Esophagus squamous epithelium (tissue), 5 donors: ENCODE measurements at places on chromosomes 3 and 15.

DNA sequence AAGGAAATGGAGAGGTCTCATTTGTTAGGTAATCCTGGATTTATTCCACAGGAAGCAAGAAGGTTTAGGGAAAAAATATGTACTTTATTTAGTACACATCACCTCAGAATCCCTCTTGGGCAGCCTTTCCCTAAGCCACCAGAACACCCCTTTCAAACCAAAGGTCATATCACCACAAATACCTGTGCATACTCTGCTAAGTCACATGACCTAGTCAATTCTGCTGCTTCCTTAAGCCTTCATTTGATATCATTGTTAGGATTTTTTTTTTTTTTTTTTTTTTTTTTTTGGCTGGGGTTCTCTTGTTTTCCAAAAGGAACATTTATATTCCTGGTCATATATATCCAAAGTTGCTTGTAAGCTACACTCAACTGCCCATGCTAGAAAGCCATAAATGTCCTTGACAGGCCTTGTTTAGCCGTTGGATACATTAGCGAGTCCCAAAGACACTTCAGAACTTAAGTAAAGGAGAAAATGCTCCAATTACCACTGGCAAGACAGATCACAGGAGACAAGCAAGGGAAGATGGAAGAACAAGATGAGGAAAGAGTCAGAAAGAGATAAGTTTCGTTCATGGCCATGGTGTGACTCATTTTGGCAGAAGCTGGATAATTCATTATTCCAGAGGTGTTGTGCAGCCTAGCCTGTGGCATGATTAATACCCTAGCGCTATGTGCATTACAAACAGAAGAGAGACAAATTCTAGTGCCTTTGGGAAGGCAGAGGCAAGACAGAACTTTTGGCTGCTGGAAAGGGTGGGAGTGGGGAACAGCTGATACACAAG, 155.6 kb upstream of the SLC2A2 start:
- DNase-seq: no peak

DNA sequence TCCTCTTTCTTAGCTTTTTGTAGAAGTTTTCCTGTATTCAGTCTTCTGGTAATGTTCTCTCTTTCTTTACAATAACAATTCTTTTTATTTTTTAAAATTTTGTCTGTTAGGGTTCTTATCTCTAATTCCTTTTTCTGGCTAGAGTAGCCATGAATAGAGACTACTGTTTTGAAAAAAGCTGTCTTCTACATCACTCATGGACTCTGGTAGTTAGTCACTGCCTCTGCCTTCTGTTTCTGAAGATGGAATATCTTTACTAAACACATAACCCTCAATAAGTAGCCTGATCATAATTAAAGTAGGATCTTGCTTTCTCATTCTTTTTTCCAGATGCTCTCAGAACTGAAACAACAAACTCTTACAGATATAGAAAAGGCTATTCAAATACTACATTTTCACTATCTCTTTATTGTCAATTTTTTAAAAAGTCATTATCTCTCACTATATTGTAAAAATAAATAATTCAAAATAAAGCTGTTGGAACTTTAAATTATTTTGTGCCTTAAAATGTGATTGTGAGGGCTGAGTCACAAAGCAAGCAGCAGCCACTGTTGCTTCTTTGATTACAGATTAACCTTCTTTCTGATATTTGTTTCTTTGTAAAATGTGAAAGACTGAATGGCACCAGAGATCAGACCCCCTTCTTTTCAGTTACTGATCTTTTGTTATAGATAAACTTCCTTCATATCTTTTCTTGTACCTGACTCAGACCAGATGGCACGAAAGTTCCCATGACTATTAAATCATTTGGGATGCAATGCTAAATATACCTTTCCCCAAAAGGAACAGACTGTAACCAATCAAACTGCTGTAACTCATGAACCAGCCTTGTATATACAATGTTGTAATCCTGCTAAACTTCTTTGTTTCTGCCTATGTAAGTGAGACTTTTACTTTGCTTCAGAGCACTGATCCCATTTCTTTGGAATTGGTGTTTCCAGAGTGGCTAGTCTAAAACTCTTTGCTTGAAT, 1159.5 kb downstream of the IGSF11 start:
- no peak for DNase-seq

GRCh38 chr3:15427182-15427880, at the start of the genes EAF1 and METTL6:
Gene EAF1, plus strand, starts transcription at chr3:15427598. Its CDS starts 182 bp downstream, at chr3:15427780.
Gene METTL6, minus strand, starts transcription at chr3:15427544. Its CDS starts 1,033 bp downstream, at chr3:15426511.
- peak; percentile 17 for DNase-seq

DNA sequence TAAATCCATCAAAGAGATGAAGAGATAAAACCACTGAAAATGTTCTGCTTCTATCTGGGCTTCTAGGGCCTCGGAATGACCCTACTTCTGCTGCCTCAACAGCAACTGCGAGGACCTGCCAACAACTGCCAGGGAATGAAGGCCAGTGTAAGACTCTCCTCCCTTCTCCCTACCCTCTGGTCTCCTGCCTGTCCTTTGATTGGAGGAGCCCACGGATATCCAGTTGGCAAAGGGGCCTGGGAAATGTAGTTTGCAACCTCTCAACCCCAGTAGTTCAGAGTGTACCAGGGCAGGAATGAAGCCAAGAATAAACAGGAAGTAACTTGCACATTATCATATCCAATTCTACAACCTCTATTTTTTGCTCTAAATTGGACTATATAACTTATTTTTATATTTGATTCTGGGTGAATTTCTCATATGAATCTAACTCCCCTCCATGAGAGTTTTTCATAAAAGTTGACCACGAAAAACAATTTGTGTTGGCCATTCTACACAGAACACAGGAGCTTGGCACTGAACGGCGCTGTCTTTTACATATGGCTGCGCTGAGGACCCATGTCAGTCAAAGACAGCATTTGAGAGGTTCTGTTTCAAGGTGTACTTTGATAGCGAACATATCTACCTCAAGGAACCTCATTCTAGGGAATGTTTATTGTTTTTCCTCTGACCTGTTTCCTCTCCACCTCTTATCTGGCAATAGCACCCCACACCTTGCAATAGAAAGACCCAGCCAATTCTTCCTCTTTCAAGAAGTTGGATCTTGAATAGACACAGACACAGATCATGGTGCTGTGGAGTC, 91.1 kb upstream of the RNF7 start:
- no peak for DNase-seq

- DNase-seq: no peak
These were observed 78.9 kb downstream of the IQSEC1 start for GRCh38 chr3:12994357-12994606.

- DNase-seq: no peak
These were observed 1.4 kb downstream of the LRRC31 start for GRCh38 chr3:169868369-169868768.

DNA sequence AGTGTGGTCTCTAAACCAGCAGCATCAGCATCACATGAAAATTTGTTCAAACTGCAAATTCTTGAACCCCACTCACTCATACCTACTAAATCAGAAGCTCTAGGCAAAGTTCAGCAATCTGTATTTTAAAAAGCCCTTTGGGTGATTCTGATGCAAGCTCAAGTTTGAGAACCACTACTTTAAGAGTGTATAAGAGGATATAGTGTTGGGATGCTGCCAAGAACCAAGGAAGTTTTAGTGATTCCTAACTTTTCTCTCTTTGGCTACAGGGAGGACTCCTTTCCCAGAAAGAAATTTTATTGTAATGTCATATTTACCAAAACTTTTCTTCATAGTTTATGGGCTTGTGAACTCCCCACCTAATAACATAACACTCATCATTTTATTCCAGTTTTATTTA, 422.2 kb downstream of the TBC1D5 start:
- DNase-seq: no peak

GRCh38 chr15:64045774-64046420, 388 bp downstream of the DAPK2 start:
- DNase-seq: no peak

GRCh38 chr15:43625106-43625505, 6.5 kb upstream of the STRC start:
- DNase-seq: no peak

DNA sequence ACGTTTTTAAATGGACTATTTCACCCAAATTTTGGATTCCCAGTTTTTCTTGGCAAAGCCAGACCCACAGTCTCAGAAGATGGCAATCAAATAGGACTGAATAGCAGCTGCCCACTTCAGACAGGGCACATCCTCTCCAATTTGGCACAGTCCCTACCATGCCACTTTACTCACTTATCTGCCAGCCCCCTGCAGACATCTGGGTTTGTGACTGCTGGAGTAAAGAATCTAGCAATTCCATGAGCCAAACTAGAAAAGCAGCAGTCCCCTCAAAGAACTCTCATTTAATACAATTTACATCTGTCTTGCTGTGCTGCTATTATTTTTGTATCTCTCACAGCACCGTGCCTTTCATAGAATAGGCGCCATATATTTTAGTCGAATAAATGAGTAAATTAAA, 16.0 kb upstream of the LRRN1 start:
- no peak for DNase-seq

DNA sequence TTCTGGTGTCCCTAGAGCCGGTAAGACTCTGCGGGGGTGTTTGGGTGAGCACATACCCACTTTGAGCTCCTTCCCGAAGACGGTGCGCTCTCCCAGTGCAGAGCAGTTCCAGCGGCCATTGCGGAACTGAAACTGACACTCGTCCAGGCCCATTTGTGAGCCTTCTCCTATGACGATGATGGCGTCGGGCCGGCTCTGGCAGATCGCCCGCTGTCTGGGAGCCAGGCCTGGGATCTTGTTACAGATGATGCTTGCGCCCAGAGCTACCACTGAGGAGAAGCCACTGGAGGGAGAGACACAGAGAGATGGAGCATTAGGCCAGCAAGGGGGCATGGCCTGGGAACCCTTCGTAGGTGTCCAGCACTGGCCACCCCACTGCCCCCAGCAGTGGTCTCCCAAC, 5.0 kb downstream of the WNT7A start:
- no peak for DNase-seq

GRCh38 chr3:56591262-56591661, 34.3 kb downstream of the CCDC66 start:
- DNase-seq: no peak

DNA sequence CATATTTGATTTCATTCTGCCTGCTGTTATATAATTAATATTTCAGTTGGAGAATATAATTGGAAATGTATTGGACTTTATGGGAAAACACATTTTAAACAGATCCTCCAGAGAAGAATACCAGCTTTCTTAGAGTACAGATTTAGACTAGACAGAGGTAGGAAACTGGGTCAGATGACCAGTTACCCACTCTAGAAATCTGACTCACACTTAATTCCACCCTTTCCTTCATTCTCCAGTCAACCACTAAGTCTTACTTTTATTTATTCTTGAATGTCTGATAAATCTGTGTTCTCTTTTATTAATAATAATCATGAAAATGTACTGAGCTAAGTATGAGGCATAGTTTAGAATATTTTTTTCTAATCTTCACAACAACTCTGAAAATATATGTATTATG, 110.7 kb downstream of the LRRC49 start:
- no peak for DNase-seq

DNA sequence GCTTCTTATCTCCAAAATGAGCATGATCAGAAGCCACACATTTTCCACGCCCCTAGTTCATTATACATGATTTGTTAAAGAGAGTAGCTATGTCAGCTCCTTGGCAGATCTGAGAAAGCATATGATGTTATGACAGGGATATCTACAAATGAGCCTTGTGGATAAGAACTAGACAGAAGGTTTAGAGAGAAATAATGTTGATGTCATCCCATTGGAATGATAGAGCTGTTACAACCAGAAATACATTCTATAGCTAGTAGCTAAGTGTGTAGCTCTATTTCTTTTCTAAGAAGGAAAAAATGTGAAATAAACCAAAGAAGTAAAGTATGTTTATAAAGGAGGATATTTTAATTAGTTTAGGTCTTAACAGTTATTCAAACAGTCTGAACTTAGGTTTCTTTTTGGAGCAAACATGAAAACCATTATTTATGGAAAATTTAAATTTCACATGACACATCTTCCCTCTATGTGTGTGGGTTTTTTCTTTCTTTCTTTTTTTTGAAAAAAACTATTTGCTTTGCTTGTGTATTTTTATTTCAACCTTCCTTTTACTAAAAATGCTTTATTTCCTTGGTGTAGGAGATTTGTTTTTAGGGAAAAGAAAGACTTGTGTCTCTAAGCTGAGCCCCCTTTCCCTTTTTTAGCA, 167.7 kb downstream of the GHSR start:
- DNase-seq: no peak

- DNase-seq: no peak
These were observed 137.9 kb downstream of the CBLB start for GRCh38 chr3:105730801-105731354.

GRCh38 chr15:98063315-98063714, 102.8 kb downstream of the ARRDC4 start:
- no peak for DNase-seq

GRCh38 chr3:105880681-105881290, 12.0 kb upstream of the CBLB start:
- DNase-seq: no peak

- DNase-seq: no peak
These were observed 1.1 kb upstream of the WWTR1 start for GRCh38 chr3:149658744-149659497.

- DNase-seq: no peak
These were observed at the start of gene RAB6B for GRCh38 chr3:133895208-133896001. Gene RAB6B, minus strand, starts transcription at chr3:133895882. Its CDS starts 416 bp downstream, at chr3:133895466.

- DNase-seq: no peak
These were observed 40.1 kb upstream of the PSMD6 start for GRCh38 chr3:64063207-64063982.

DNA sequence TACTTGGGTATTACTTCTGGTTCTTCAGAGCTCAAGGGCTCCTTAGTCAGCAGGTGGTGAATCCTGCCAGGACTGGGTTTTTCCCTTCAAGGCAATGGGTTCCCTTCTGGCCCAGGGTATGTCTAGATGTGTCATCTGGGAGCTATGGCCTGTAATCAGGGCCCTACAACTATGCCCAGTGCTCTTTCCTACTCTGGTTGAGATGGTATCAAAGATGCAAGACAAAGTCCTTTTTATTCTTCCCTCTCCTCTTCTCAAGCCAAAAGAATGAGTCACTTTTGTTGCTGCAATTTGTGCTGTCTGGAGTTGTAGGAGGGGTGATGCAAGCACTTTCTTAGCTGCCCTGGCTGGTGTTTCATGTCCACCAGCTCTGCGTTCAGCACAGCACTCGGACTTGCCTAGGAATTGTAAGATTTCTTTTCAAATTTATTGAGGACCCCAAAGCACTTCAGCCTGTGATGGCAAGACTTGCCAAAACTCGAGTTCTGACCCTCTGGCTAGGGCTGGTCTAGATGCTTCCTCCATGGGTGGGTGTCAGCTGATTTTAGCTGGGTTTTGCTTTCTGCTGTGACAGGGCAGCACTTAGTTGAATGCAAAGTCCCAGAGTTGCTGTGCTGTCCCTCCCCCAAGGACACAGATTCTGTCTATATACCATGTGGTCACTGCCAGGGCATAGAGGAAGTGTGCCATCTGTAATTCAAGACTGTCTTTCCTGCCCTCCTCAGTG, 129.2 kb upstream of the CBLB start:
- DNase-seq: no peak

DNA sequence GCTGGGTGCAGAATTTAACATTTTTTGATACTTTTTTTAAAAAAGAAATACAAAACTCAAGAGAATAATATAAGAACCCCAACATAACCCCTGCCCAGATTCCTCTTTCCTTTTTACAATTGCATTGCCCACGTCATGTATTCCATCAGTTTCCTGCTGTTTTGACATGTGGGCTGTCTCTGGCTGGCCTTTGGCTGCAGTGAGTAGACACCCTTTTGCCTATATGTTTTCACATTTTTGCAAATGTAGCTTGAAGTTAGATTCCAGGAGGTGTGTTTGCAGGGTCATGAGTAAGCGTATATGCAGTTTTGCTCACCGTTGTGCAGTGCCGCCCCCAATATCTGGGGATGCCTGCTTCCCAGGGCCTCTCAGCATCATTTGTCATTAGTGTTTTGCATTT, 28.0 kb upstream of the ATP10A start:
- DNase-seq: no peak

- no peak for DNase-seq
These were observed 54.0 kb downstream of the FAM43A start for GRCh38 chr3:194739498-194740284.

GRCh38 chr3:46848271-46849044, 14.8 kb downstream of the MYL3 start:
- DNase-seq: no peak
